Colonic mucosa (tissue), 4 donors: ENCODE measurements at places on chromosomes 16 and 17.

DNA sequence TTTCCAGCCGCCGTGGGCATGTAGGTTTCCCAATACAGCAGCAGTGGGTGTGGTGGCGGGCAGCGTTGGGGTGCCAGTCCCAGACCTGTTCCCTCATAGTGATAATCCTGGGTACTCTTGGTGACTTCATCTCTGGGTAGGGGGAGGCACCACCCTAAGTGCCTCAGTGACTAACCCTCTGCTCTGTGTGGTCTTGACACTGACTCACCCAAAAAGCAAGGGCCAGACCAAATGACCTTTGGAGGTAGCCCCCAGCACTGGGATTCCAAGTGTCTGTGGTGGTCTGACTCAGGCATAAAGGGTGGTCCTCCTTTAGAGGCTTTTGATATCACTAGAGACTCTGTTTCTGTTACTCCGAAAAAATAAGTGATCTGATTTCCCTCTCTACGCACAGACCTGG lies 908 bp downstream of the CALB2 start:
- H3K4me1 ChIP-seq = no peaks in the 10 kb centered on the region
- H3K27ac ChIP-seq = no peak overlapping the region
- H3K4me3 ChIP-seq = no peak overlapping the region
- H3K36me3 ChIP-seq = no peaks in the 10 kb centered on the region

- H3K27me3 ChIP-seq = no peaks in the 10 kb centered on the region
- no peak overlapping the region for H3K4me3 ChIP-seq
- no peak overlapping the region for H3K27ac ChIP-seq
- no peaks in the 10 kb centered on the region for H3K36me3 ChIP-seq
Measured at GRCh38 chr17:48488548-48489106, 42.2 kb downstream of the HOXB1 start.

DNA sequence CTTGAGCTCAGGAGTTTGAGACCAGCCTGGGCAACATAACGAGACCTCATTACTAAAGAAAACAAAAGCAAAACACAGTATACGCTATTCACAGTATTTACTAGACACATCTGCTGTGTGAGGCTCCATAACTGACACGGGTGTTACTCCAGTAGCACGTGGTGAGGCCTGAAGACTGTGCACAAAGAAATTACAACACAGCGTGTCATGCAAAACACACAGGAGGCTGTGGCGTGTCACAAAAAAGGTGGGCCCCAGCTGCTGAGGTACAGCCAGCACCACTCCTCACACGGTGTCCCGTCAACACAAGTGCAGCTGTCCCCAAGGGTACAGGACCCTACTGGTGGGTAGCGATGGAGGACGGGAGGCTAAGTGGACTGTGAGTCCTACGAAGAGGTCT lies 2.7 kb downstream of the CYBC1 start:
- H3K4me1 ChIP-seq = peaks cover 4% of the 10 kb centered on the region
- no peak for DNase-seq
- H3K27me3 ChIP-seq = no peaks in the 10 kb centered on the region

DNA sequence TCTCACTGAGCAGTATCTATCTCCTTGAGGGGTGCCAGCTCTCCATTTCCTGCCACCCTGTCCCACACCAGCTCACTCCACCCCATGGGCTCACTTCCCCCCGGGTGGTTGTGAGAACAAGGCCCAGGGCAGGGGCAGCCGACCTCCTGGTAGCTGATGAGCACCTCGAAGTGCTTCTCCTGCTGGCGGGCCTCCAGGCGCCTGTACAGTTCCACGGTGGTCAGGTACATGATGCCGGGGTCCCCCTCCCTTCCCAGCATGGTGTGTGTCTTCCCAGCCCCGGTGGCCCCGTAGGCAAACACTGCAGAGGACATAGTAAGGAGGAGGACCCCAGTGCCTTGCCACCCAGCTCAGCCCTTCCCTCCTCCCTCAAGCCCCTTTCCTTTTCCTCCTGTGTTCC lies 12.5 kb downstream of the KIF18B start:
- H3K27me3 ChIP-seq = no peaks in the 10 kb centered on the region
- H3K4me1 ChIP-seq = no peaks in the 10 kb centered on the region
- no peak for DNase-seq
- H3K27ac ChIP-seq = no peak overlapping the region
- no peaks in the 10 kb centered on the region for H3K36me3 ChIP-seq
